ENCODE measurements at places on chromosomes 6 and 20.

DNA sequence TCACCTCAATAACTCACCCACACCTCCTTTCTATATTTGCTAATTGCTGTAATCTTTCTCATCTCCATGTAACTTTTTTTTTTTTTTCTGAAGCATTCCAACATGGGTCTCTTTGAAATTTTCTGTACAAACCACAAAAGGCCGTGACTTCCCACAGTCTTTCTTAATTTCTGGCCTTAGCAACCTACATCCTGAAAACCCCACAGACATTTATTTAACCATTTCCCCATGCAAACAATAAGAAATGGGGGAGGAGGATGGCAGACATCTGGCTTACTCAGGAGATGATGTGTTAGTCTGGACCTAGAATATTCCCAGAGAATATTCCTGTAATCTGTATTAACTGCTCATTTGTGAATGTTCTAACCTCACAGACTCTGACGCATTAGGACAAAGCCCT lies 57.6 kb downstream of the MEP1A start:
- no peak for DNase-seq

DNA sequence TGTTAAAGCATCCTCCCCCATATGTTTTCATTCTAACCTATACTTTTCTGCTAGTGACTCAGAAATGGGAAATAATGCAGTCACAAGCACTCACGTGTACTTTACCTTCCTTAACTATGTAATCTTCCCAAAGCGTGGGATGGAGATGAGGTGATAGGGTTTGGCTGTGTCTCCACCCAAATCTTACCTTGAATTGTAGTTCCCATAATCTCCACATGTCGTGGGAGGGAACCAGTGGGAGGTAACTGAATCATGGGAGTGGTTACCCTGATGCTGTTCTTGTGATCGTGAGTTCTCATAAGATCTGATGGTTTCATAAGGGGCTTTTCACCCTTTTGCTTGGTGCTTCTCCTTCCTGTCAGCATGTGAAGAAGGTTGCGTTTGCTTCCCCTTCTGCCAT lies 35.4 kb downstream of the AGPAT4 start:
- DNase-seq = no peak

GRCh38 chr6:159456349-159456748 lies 236.7 kb downstream of the SOD2 start:
- DNase-seq = no peak

DNA sequence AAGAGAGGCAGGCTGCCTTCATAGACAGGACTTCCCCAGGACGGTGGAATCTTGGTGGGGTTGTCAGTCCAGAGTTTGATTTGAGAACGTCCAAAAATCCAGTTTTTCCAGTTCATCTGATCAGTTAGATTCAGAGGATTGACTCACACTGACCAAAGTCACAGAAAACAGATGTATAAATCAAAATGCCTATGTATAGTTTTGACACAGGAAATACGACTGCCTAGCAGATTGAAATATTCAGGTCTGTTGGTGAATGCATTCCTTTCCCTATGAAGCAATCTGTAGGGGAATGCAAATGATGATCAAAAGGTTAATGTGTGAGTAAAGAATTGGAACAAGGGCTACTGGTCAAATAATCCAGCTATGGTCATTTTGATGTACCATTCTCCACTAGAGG lies 29.7 kb upstream of the GFOD1 start:
- no peak for DNase-seq

- DNase-seq = no peak
Measured at GRCh38 chr20:13344671-13345070, 123.6 kb downstream of the ISM1 start.

Data from SJCRH30 (cell line).